RPMI8226 (cell line): ENCODE measurements at places on chromosomes 1 and 21.

- no peak for DNase-seq
These were observed 684 bp downstream of the IFI16 start for GRCh38 chr1:159010391-159010790.

GRCh38 chr1:172347416-172347815, 73.1 kb upstream of the C1orf105 start:
- DNase-seq, result no peak

GRCh38 chr1:166876540-166876838, 425 bp upstream of the TADA1 start:
- DNase-seq, result no peak

DNA sequence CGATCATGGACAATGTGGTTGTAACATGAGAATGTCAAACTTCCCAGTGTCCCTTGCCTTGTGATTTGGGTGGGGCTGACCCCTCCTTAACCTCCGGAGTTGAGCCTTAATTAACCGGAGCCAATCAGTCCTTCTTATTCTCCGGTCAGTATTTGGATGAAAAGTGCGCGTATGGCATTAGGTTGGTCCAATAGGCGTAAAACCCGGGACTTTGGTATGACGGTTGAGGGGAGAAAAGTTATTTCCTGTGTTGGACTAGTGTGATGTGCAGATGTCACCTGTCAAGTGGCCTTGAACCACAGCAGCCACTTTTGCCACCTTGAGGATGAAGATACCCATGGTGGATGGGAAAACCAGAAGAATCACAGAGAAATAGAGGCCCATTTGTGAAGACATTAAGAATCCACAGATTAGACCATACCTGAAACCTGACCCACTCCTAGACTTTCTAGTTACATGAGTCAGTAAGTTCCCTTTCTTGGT, 5.1 kb downstream of the PAFAH2 start:
- DNase-seq, result no peak

DNA sequence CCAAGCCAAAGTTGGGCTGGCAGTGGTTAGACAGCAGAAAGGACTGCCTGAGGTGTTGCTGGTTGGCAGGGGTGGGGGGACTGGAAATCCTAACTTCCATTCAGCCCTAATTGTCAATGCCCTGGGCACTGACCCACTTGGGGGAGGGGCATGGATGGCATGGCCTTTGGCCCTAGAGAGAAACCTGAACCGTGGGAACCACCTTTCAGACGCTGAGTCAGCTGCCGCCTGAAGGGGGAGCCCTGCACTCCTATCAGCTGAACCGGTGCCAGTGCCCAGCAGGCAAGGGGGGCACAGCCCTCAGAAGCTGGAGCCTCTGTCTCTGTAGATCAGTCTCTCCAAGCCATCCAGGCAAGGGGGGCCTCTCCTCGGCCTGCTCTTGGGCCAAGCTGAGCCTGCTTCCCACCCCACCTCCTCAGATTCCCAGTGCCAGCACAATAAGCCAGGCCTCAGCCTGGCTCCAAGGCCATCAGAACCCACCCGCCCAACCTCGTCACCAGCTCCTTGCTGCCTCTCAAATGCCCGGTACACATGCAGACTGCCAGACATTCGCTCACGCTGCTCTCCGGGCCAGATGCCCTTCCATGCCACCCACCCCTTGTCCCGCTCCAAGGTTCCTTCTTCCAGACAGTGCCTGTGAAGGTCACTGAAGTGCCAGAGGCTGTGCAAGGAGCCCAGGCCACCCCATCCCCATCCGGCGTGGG, 11.6 kb downstream of the TINAGL1 start:
- peak; percentile 78 for DNase-seq

- peak; percentile 90 for DNase-seq
These were observed 403.7 kb downstream of the SIPA1L2 start for GRCh38 chr1:232226197-232226712.

- peak; percentile 88 for DNase-seq
These were observed 4.8 kb upstream of the HES5 start for GRCh38 chr1:2534687-2535441.

DNA sequence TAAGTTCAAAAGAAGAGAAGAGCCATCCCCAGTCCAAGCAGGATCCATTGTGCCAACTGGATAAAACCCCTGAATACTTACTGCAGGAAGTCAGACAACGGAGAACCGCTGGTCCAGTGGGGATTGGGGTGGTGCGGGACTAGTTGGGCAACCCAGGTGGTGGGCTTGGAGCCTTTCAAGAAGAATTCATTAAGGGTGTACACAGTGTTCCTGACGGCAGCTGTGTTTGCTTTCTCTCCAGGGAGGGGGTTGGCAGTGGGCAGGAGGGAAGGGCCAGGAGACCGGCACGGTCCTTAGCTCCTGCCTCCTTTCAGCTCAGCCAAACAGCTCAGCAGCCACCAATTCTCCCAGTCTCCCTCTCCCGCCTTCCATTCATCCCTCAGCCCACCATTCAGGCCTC, 7.1 kb upstream of the CDK18 start:
- no peak for DNase-seq

- peak; percentile 28 for DNase-seq
These were observed 33.6 kb downstream of the ACOT11 start for GRCh38 chr1:54581621-54582035.

DNA sequence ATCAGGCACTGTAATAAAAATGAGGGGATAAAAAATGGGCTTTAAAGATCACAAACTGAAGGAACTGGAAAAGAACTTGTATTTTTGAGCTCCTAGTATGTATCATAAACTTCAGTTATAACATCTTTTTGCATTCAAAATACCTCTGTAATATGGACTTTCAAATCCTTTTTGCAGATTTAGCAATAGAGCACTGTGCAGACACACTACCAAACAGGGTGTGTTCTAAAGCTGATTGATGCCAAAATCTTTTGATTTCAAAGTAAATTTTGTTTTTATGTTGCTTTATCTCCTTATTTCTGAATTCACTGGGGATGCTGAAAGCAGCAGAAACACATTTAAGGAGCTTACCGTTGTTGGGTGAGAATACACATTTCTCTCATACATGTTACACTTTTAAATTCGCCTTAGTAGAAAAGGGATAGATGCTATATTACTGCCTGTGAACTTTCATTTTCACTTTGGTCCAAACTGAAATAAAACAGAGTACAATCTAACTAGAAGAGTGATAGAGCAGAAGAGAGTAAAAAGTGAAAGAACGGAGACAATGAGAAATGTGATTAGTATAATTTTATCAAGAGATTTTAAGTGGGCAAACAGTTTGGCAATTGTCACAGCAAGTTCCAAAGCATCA, 1126.6 kb downstream of the BRINP3 start:
- no peak for DNase-seq

- DNase-seq, result peak; percentile 74
These were observed 4.1 kb upstream of the TFAP2E start for GRCh38 chr1:35568975-35569395.
